ENCODE measurements at places on chromosomes 16 and 17.

DNA sequence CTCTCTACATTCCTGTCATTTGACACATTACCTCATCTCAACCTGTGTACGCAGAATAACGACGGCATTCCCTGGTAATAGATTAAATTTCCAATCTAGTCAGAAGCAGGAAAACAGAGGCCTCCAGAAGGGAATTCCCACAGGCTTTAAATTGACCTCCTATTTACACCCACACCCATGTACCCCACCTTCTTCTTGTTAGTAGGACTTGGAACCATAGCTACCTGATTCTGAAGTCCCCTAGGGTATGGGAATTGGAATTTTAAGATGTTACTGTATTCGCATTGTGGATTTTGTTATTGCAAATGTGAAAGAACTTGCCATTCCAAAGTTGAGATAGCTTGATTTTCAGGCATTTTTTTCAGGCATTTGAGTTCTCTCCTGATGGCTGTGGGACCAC lies 377.5 kb upstream of the DYNLRB2 start:
- no peak for DNase-seq

GRCh38 chr17:35294756-35295155 lies 51.9 kb downstream of the SLFN5 start:
- no peak for DNase-seq

DNA sequence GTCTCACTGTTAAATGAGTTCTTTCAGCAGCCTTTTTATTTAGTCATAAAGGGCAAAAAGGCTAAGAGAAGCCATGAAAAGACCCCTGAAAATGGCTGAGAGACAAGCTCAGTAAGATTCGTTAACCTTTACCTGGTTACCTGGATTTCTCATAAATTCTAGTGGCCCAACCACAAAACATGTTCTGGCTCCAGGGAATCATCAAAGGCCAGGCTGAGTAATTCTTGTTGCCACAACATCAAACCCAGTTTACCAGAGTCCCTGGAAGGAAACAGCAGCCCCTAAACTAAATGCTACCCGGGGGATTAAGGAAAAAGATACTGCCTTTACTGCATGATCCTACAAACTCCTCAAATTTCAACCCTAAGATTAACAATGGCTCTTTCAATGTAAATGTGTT lies 15.8 kb downstream of the CYTH1 start:
- no peak for DNase-seq

DNA sequence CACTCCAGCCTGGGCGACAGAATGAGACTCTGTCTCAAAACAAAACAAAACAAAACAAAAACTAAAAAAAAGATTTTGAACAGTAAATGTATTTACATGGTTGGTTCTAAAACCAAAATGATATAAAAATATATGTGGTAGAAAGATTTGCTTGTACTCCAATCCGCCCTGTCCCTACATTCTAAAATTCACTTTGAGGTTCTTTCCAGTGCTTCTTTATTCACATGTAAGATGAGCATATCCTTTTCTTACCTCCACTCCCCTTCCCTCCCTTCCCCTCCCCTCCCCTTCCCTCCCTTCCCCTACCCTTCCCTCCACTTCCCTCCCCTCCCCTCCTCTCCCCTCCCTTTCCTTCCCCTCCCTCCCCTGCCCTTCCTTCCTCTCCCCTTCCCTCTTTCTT lies 34.4 kb downstream of the RAP1GAP2 start:
- no peak for DNase-seq

DNA sequence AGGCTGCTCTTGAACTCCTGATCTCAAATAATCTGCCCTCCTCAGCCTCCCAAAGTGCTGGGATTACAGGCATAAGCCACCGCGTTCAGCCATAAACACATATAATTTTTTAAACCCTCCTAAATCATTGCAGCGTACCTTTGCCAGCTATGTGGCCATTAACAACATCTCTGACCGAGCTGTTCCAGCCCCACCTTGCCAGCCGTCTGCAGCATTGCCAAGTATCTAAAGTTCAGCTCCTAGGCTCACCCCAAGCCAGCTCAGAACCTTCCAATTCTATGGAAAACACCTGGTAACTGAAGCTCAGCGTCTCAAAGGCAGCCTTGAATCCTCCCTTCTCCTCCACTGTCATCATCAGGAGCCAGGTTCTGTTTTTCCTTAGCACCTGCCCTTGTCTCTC lies 5.1 kb upstream of the MEIOB start:
- no peak for DNase-seq

DNA sequence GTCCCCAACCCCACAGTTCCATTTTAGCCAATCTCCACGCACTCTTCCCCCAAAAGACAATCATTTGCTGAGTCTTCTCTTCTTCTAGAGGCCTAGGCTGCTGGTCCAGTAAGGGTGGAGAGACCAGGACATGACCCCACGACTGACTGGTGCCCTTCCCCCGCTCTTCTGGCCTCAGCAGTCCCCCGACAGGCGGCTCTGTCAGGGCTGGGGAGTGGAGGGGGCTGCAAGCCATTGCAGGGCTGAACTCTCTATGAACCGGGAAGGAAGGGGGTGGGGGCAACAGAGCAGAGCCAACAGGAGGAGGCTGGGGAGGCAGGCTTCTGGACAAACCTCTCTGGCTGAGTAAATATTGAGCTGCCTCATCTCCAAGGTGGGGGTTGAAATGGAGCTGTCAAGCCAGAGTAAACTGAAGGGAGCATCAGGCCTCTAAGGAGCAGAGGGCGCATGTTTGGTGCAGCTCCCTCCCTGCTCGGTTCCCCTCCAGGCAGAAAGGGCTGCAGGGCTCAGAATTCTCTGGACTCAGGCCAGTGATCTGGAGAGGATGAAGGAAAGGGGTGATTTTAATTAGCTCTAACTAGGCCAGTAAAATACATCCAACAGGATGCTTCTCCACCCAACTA lies 8.7 kb downstream of the HOXB1 start:
- DNase-seq: no peak

DNA sequence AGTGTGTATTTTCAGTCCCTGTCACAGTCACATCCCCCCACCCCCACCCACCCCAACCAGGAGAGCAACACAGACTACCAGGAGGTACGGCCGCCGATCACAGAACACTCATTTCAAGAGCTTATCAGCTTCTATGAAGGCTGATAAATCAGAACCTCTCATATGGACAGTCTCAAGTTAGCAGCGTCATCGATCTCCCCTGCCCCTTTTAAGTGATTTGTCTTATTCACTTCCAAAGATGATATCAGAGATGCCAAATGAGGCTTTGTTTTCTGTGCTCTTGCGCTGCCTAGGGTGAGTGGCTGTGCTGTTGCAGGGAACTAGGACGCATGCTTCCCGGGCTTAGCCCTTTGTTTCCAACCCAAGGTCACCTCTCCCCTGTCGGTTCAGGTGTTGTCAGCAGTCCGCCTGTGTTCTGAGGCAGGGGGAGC lies 26.8 kb upstream of the PMFBP1 start:
- no peak for DNase-seq

All from stimulated activated CD4-positive, alpha-beta T cell treated with anti-CD3 and anti-CD28 coated beads, Interleukin-15, amount 100 ng/mL, for 1 hour (primary cell).